ENCODE measurements at places on chromosomes 3 and 15.
A peak's percentile ranks its signal among the peaks of the same experiment; 100 is the strongest.

DNA sequence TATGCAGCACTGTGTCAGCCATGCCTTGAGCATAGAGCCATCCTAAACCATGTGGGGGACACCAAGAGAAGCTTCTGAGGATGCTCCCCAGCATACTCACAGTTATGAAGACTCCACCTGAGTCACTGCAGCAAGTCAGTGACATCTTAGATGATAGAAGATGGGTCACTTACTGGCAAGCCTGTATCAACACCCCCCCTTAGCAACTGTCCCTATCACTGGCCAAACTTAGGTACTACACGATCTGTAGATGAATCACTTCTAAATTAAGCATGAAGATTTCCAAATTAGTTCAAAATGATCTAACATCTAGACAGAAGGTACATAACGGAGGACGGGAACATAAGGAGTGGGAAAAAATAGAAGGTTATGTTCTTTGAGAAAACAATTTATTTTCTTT, 13.2 kb upstream of the LMCD1 start:
- no peak for ATAC-seq

GRCh38 chr3:173584093-173584837, 186.7 kb downstream of the NLGN1 start:
- no peak for ATAC-seq

GRCh38 chr15:66704803-66705153, 2.7 kb downstream of the SMAD6 start:
- ATAC-seq: no peak

GRCh38 chr3:169526246-169526645, 137.3 kb downstream of the MECOM start:
- no peak for ATAC-seq

GRCh38 chr3:148906667-148907066, 41.6 kb downstream of the CPA3 start:
- no peak for ATAC-seq

- no peak for ATAC-seq
Measured at GRCh38 chr15:46088486-46089445, 453.9 kb downstream of the SQOR start.

- ATAC-seq: no peak
Measured at GRCh38 chr15:43529141-43529540, 11.7 kb downstream of the MAP1A start.

GRCh38 chr15:38401106-38401505, 52.8 kb upstream of the FAM98B start:
- ATAC-seq: no peak

GRCh38 chr15:65611888-65612615, 1.1 kb upstream of the INTS14 start:
- no peak for ATAC-seq

- peak; percentile 91 for ATAC-seq
Measured at GRCh38 chr3:101779047-101779821, at the start of gene NXPE3. NXPE3 (plus strand) TSS chr3:101779211; CDS start chr3:101785597, 6,386 bp downstream.

- no peak for ATAC-seq
Measured at GRCh38 chr3:71244153-71244825, 339.2 kb downstream of the FOXP1 start.

GRCh38 chr15:94666553-94666952, 435.2 kb downstream of the MCTP2 start:
- ATAC-seq: no peak

GRCh38 chr3:130907500-130907899, 13.6 kb downstream of the ATP2C1 start:
- ATAC-seq: peak; percentile 33

DNA sequence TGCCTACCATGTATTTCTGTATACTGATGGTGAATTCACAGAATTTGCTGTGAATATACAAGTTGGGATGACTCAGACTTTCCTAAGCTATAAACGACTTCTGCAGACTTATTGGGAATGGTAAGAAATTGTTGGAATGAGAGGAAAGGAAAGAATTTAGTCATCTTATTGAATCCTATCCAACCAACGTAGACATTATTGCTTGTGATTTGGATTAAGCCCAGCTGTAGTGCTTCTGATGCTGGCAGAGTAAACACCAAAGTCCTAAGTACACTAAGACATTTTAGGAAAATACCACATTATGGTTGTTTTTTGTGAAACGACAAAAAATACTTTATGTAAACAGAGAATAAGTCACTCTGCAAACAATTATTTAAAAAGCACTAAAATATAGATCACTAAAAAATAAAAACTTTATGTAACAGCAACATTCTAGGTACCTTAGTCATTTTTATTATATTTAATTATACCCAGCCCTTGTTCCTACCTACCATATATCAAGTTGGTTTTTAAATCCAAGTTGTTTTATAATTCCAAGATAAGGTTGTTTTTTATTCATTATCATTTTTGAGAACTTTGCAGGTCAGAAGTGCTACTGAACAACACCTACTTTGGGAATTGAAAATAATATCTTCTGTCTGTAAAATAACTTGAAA, 99.2 kb upstream of the MLF1 start:
- no peak for ATAC-seq

- peak; percentile 42 for ATAC-seq
Measured at GRCh38 chr3:128187495-128187894, 34.2 kb downstream of the EEFSEC start.

- ATAC-seq: no peak
Measured at GRCh38 chr3:140421884-140422283, 256.0 kb upstream of the TRIM42 start.
